Osteocyte (in vitro differentiated cells): ENCODE measurements at places on chromosomes 16 and 17.

DNA sequence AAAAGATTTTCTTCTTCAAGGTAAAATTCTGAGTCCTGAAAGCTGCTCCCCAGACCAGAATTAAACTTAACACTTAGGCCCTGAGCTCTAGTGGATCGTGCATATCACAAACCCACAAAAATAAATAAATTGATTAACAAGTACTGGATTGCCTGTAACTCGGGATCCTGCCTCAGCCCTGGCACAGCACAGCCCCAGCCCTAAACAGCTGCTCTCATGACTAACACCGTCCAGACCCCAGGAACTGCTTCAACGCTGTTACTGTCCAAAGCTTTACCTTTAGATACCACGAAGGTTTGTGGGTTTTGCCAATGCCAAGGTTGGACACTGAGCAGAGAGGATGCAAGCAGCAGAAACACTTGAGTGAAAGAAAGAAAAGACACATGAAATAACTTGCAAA lies 172.5 kb downstream of the COPRS start:
- no peak for DNase-seq

GRCh38 chr17:41315814-41316445 lies 420 bp upstream of the KRTAP17-1 start:
- DNase-seq, result no peak

DNA sequence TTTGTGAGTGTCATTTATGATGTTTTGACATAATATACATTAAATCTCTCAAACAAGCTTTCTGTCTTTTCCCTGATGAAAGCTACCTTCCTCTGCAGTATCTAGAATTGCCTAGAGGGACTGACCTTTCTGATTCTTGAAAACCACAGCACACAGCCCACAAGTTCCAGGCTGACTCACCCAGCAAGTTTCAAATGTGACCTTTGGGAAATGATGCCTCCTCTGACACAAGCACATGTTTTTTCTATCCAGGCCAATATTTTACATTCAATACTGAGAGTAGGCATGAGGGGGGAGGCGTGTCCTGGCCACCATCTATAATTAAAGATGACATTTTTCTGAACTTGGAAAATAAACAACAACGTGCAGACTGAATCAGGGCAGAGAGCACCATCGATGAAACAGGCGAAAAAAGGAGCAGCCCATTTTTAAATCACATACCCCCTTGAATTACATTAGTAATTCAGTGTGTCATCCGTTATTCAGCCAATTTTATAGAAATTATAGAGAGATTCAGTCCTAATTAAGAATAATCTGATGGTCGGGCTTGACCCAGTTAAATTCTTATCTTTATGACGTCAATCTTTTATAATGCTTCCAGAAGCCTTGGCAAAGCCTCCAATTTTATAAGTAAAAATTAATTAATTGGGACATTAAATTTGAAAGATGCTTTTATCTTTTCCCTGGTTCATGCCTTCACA lies 292.6 kb upstream of the CDH11 start:
- DNase-seq, result no peak

DNA sequence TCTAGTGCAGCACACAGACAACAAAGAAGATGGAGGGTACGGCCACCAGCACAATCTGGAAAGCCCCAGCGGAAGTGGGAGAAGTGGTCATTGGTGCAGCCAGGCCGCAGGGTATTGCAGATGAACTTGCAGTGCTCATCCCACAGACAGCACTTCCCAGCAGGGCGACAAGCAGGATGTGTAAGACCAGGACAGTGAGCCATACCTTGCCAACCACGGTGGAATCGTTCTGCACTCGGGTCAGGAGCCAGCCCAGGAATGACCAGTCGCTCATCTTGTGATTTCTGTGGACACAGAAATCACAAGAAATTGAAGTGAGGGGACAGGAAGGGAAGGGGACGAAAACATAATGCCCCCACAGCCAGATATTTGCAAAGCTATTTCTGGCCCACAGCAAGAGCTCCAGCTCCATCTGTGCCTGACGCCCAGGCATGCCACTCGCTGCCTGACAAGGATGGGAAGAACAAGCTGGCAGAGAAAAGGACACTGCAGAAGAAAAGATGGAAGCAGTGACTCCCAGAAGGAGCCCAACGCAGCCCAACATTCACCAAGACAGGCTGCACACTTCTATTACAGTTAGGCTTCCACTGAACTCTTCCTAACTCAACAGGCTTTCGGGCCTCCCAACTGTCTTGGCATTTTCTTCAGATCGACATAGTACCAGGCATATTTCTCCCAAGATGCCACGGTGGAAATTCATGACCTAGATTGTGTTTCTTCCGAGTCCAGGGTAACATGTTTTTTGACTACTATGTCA lies 17.5 kb upstream of the MYO18A start:
- DNase-seq, result no peak

DNA sequence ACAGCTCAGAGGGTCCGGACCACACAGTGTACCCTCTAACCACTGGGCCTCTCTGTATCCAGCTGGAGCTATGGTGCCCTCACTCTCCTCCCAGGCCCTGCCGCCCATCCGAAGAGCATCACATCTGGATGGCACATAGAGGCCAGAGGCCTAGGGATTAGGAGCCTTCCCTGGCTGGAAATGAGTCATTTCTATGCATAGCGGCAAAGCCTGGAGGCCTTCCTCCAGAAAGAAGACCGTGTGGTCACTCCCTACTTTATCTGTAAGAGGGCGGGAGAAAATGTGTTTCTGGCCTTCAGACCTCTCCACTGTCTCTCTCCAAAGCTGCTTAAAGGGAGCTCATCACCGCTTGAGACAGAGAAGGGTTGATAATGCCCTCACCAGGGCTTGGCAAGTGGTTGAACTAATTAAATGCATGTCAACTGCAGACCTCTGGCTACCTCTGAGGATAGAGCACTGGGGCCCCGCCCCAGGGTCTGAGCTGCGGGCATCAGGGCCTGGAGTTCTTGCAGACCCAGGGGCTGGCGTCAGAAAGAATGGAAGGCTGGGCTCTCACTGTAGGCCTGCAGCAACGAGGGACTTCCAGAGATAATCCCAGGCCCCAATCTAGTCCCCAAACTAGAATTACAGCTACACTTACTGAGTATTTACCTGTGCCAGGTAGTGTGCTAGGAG lies 122.2 kb downstream of the IRX5 start:
- no peak for DNase-seq

- DNase-seq, result no peak
Measured at GRCh38 chr16:17803625-17804410, 333.1 kb upstream of the XYLT1 start.

DNA sequence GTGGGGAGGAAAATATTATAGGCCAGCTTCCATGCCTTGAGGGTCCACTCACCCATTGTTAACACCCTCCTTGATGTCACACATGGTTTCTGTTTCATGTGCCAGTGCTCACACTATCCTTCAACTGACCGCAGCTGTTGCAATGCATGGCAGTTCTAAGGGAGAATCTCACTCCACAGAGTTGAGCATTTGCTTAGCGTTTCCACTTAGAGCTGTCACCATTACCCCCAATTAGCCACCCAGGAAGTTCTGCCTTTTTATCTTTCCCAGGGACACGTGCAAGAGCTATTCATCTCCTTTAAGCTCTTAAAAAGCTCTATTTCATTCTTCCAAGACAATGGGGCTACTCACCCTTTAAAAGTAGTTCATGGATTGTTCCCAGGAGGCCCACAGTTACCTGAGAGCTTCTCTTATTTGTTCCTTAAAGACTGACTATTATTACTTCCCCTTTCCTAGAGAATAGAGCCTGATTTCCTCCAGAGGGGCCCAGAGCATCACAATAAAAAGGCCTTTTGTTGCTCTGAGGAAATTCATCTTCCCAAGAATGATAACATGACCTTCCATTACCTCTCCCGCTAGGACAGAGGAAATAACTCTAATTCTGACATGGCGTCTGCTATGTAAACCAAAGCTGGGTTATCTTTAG lies 126.8 kb downstream of the CACNG3 start:
- no peak for DNase-seq

DNA sequence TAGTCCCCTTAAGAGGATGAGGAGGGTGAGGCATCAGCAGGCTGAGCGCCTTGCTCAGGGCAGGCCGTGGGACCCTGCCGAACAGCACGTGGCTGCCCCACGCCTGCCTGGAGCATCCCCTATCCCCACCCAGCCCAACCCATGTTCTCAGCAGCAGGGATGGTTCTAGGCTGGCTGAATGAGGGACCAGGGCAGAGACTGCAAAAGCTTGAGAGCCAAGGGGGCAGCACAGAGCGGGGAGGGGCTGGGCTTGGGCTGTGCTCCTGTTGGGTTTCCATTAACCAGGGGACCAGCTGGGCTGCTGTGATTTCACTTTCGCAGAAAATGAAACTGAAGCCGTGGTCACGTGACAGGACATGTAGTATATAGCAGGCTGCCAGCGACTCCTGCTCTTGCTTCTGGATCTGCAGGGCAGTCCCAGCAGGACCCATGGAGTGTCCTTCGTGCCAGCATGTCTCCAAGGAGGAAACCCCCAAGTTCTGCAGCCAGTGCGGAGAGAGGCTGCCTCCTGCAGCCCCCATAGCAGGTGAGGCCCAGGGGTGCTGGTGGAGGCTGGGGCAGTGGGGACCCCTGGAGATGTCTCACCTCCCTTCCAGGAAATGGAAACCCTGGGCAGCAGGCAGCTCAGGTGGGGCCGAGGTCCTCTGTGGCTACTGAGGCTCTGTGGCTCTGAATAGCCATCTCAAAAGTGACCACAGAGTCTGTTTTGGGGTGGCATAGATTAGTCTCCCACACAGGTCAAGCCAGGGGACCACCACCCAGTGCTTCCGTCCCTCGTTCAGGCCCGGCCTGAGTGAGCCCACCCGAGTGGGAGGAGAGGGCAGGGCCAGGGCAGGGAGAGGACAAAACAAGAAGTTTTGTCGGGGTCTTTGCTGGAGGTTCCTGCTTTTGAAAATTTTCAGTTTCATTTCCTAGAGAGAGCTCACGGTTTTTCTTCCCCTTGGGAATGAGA lies 2.9 kb downstream of the RNF213 start:
- no peak for DNase-seq

DNA sequence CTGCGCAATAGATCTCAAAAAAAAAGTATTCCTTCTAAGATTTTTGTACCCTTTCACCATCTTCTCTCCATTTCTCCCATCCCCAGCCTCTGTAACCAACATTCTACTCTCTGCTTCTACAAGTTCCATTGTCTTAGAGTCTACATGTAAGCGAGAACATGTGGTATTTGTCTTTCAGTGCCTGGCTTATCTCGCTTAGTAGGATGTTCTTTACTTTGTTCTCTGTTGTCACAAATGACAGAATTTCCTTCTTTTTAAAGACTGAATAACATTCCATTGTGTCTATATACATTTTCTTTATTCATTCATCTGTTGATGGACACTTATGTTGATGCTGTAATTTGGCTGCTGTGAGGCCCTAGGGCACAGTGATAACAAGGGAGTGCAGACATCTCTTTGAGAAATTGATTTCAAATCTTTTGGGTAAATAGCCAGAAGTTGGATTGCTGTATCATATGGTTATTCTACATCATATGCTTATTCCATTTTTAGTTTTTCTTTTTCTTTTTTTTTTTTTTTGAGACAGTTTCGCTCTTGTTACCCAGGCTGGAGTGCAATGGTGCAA lies 37.7 kb upstream of the MYH10 start:
- DNase-seq, result no peak

GRCh38 chr17:45218895-45219661 lies 2.6 kb upstream of the FMNL1 start:
- DNase-seq, result peak; percentile 95

GRCh38 chr16:8859913-8860881 lies 8.6 kb downstream of the CARHSP1 start:
- DNase-seq, result no peak

DNA sequence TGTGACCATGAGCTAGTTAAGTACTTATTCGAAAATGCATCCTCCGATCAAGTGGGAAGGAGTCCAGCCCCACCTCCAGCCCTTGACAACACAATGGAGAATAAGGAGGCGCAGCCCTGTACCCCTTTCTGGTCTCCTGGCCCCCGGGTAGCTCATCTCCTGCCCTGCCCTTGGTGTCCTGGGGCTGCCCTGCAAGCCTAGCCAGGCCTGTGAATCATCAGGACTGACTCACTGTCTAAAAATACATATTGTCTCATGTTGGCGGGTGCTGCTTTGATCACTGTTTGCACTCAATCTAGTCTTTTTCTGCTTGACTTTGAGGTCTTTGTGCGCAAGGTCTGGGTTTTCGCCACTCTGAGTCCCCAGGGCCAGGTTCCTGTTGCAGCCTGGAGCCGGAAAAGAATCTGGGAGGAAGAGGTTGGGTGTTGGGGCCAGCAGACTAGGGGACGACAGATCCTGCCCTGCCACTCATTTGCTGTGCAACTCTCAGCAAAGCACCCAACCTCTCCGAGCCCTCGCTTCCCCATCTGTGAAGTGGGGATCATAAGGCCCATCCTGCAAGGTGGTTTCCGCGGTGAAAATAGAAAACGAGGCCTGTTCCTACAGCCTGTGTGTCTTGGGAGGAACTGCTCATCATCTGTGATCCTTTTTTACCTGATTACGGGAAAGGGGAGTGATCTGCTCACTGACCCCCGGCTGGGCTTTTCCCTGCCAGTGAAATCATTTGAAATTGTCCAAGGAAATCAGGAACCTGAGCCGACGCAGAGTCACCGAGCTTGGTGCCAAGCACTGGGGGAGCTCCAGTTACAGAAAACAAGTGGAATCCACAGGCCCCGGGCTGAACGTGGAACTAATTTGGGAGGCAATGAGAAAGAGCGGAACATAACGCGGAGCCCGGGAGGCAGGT lies 230.4 kb downstream of the PARN start:
- DNase-seq, result no peak

GRCh38 chr17:69592692-69593350 lies 178.3 kb downstream of the MAP2K6 start:
- DNase-seq, result no peak

GRCh38 chr17:66449418-66449977 lies 147.1 kb downstream of the PRKCA start:
- DNase-seq, result no peak

GRCh38 chr17:73910821-73911515 lies 266.7 kb upstream of the SDK2 start:
- peak; percentile 11 for DNase-seq

GRCh38 chr17:80774643-80775281 lies 216.9 kb upstream of the CHMP6 start:
- DNase-seq, result no peak

DNA sequence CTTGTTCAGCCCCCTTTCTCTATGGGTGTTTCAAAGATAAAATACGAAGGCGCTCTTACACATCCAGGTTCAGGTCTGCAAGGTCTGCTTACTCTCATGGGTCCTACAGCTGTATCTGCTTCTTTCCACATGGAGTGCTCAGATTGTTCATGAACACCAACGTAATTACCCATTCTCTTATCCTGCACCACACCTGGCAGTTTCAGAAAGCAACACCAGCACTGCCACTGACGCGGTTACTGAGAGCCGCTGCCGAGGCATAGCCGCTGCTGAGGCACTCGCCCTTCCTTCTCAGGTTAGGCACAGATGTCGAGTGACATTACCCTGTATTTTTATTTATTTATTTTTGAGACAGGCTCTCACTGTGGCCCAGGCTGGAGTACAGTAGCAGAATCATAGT lies 147.1 kb downstream of the RPTOR start:
- no peak for DNase-seq

GRCh38 chr17:68981288-68981687 lies 26.1 kb upstream of the ABCA8 start:
- DNase-seq, result no peak
